Breast epithelium (tissue), 4 donors: ENCODE measurements at places on chromosomes 4 and X.

GRCh38 chr4:26842911-26843310, 17.7 kb upstream of the STIM2 start:
- H3K27me3 ChIP-seq = no peaks in the 10 kb centered on the region
- H3K36me3 ChIP-seq = no peaks in the 10 kb centered on the region
- no peak for DNase-seq
- H3K4me3 ChIP-seq = no peak overlapping the region

- no peak overlapping the region for H3K4me3 ChIP-seq
- no peak overlapping the region for H3K27ac ChIP-seq
- H3K36me3 ChIP-seq = no peaks in the 10 kb centered on the region
- peaks cover 28% of the 10 kb centered on the region for H3K27me3 ChIP-seq
- H3K4me1 ChIP-seq = no peaks in the 10 kb centered on the region
Observed at GRCh38 chrX:16014171-16014570, 109.2 kb upstream of the GRPR start.

- peak overlapping the region; percentile 83 for H3K4me3 ChIP-seq
- peak; percentile 34 for DNase-seq
- H3K27ac ChIP-seq = peak overlapping the region; percentile 95
- peaks cover 3% of the 10 kb centered on the region for H3K4me1 ChIP-seq
- H3K27me3 ChIP-seq = no peaks in the 10 kb centered on the region
Observed at GRCh38 chr4:76689145-76689817, 208.7 kb downstream of the SOWAHB start.

- H3K36me3 ChIP-seq = no peaks in the 10 kb centered on the region
- no peaks in the 10 kb centered on the region for H3K4me1 ChIP-seq
- H3K4me3 ChIP-seq = no peak overlapping the region
- H3K27me3 ChIP-seq = no peaks in the 10 kb centered on the region
- DNase-seq = no peak
Observed at GRCh38 chr4:127479031-127479622, 153.6 kb upstream of the INTU start.

DNA sequence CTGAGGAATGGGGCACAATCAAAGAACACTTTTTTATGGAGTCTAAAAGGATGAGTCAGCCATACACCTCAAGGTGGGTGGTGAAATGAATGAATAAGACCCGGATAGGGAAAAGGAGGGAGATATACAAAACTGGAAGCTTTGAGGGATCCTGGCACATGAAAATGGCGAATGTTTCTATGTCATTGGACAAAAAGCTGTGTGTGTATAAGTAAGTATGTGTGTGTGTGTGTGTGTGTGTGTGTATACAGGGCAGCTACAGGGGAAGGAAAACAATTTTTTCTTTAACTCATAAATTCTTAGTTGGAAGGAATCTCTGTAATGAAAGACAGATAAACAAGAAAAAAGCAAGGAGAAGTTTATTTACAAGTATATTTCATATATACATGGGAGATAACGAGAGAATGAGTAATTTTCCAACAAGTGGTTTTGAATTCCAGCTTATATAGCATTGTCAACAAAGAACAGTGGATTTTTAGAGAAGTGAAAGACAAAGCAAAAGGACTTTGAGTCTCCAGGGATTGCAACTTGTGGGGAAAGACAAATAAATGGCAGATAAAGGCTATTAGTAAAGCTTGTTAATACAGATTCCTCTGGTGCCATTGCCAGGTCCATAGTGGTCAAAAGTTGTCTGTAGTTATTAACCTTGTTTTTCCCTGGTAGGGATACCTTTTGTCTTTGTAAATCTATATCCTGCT, 99.7 kb downstream of the MMRN1 start:
- no peak overlapping the region for H3K27ac ChIP-seq
- H3K4me1 ChIP-seq = no peaks in the 10 kb centered on the region
- H3K4me3 ChIP-seq = no peak overlapping the region
- no peaks in the 10 kb centered on the region for H3K36me3 ChIP-seq
- DNase-seq = no peak

- H3K4me3 ChIP-seq = peak overlapping the region; percentile 66
- no peaks in the 10 kb centered on the region for H3K4me1 ChIP-seq
- DNase-seq = no peak
- H3K27ac ChIP-seq = peak overlapping the region; percentile 46
Observed at GRCh38 chr4:88820698-88821415, 123.2 kb upstream of the NAP1L5 start.

- H3K4me3 ChIP-seq = no peak overlapping the region
- H3K27ac ChIP-seq = no peak overlapping the region
- no peak for DNase-seq
- H3K36me3 ChIP-seq = no peaks in the 10 kb centered on the region
- H3K27me3 ChIP-seq = no peaks in the 10 kb centered on the region
- no peaks in the 10 kb centered on the region for H3K4me1 ChIP-seq
Observed at GRCh38 chr4:79991601-79992000, 81.4 kb downstream of the ANTXR2 start.

GRCh38 chr4:94924566-94924965, 166.8 kb downstream of the BMPR1B start:
- H3K27me3 ChIP-seq = no peaks in the 10 kb centered on the region
- no peaks in the 10 kb centered on the region for H3K4me1 ChIP-seq
- no peaks in the 10 kb centered on the region for H3K36me3 ChIP-seq
- H3K4me3 ChIP-seq = no peak overlapping the region
- no peak overlapping the region for H3K27ac ChIP-seq
- no peak for DNase-seq

DNA sequence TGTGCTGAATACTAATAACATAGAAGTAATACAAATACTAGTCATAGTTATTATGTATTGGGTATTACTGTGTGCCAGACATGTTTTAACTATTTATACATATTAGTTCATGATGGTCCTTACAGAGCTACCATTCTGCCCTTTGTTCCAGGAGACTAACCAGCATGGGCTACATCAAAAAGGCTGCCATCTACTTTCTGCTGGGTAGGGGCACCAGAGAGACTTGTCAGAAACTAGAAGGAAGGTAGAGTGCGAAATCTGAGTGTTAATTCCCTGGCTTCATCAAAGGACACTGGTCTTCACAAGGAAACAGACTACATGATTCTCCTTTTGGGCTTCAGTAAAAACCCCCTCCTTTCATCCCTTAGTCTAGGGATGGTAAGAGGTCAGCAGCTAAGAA, 347.8 kb downstream of the GBA3 start:
- no peaks in the 10 kb centered on the region for H3K36me3 ChIP-seq
- no peaks in the 10 kb centered on the region for H3K27me3 ChIP-seq
- no peak for DNase-seq
- no peak overlapping the region for H3K27ac ChIP-seq
- no peaks in the 10 kb centered on the region for H3K4me1 ChIP-seq

- no peaks in the 10 kb centered on the region for H3K4me1 ChIP-seq
- H3K36me3 ChIP-seq = no peaks in the 10 kb centered on the region
- no peaks in the 10 kb centered on the region for H3K27me3 ChIP-seq
- DNase-seq = no peak
Observed at GRCh38 chrX:20680998-20681397, 414.3 kb upstream of the RPS6KA3 start.
